Fibroblast of skin of right biceps (primary cell): ENCODE measurements at places on chromosomes 13 and 19.

- no peak for DNase-seq
Observed at GRCh38 chr13:25181597-25181996, 9.5 kb upstream of the AMER2 start.

DNA sequence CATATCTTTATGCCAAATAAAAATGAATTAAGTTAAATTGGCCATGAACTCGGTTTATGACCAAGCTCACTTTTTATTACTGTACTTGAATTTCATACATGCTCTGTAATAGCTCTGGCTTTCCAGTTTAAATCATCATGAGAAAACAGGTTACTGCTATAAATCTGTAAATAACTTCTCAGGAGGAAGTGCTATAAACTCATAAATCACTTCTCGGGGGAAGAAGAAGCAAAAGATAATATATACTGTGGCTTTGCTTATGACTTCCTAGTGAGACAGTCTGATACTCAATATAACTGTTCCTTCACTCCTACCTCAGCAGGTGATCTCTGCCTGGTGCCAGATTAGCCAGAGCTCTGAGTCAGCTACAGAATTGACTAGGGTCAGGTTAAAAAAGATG is 12.5 kb downstream of the SUPT20H start:
- no peak for DNase-seq

DNA sequence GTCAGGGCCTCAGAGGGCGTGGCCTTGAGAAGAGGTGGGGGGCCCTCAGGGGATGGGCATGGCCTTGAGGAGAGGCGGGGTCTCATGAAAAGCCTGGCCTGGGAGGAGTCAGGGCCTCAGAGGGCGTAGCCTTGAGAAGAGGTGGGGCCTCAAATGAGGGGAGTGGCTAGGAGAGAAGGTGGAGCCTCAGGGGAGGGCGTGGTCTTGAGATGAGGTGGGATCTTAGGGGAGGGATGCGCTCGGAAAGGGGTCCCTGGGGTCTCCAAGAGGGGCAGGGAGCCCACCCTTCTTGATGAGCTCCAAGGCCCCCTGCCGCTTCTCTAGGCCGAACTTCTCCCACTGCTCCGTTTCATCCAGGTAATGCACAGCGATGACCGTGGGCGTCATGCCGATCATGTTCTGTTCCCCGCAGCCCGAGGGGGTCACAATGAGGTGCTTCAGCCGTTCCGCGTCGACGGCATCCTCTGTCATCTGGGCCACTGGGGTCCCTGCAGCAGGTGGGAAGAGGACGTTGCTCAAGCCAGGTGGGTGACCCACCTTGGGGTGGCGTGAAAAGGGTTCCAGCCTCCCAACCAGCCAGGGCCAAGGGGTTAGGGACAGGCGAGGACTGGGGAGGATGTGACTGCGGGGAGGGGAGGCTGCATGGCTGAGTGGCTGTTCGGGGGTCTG is 24.3 kb upstream of the TNFSF14 start:
- no peak for DNase-seq

- DNase-seq = peak; percentile 30
Observed at GRCh38 chr19:17687857-17688784, at the start of gene UNC13A. TSS of gene UNC13A (minus strand) at chr19:17688354. CDS start at chr19:17688199, 155 bp downstream.

GRCh38 chr19:11223200-11223599 is 16.2 kb upstream of the ANGPTL8 start:
- DNase-seq = no peak

DNA sequence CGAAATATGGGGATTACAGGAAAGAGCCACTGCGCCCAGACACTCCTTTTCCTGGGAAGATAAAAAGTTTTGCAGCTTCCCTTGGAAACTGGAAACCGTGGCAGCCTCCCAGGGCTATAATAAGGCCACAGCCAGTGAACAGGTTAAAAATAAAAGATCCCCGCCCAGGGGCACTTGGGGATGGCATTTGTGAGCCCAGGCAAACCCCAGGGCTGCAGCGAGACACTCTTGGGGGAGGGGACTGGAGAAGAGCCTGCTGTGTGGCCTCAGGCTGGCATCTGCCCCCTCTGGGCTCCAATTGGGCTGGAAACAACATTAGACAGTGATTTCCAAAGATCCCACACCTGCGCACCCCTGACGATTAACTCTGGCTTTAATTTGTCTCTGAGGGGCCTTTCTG is 11.2 kb downstream of the FEM1A start:
- no peak for DNase-seq

DNA sequence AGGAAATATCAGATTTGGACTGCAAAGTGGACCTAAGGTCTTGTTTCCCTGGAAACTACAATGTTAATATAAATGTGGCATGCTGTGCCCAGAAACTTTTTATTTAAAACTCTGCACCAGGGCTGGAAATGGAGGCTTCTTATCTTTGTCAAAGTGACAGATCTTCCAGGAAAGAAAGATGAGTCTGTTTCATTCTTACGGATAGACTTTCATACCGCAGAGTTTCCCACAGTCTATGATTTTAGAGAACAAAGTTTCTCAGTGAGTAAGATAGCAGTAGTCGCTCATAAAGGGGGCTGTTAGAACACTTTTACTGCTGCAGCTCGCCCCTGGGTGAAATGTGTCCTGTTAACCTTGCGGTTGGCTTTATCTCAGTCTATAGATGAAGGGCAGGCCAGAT is 6.7 kb downstream of the CLEC11A start:
- no peak for DNase-seq

DNA sequence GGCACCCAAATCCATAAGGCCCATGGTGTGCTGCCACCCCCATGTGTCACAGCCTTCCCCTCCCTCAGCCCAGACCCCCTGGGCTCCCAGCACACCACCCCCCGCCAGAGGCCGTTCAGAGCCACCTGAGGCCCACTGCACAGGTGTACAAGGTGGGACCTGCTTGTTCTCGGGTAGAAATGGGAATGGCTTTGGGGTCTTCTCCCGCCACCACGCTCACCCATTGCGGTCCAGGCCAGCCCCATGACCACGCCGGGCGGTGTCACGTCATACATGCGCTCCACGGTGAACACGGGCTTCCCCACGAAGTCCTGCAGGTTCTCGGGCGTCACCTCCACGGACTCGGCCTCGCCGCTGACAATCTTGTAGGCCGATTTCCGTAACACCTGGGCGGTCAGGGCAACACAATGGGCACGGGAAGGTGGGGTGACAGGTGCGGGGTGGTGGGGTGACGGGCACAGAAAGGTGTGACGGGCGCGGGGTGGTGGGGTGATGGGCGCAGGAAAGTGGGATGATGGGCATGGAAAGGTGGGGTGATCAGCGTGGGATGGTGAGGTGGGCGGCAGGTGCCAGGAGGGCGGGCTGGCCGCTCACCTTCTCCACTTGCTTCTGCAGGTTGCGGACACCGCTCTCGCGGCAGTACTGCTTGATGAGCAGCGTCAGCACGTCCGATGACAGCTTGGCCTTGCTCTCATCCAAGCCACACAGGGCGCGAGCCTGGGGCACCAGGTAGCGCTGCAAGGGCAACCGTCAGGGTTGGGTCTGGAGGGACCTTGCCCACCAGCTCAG is 4.3 kb downstream of the RPL36 start:
- DNase-seq = no peak

DNA sequence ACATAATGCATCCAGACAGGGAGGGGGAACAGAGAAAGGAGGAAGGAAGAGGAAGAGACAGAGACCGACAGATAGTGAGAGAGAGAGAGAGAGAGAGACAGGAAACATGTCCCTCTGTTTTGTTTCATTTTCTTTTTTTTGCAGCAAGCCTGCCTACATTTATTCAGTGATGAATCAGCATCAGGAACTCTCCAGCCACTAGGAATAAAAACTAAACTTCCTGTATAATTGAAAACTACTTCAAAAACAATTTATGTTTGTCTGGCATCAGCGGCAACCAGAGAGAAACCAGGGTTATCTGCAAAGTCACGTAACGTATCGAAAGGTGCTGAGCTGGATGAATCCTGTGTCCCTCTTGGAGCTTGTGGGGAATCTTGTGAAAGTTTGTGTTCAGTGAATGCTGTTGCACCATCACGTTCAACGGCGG is 148.6 kb upstream of the SOX21 start:
- peak; percentile 20 for DNase-seq

- no peak for DNase-seq
Observed at GRCh38 chr19:54461613-54462012, 2.0 kb downstream of the LENG9 start.

DNA sequence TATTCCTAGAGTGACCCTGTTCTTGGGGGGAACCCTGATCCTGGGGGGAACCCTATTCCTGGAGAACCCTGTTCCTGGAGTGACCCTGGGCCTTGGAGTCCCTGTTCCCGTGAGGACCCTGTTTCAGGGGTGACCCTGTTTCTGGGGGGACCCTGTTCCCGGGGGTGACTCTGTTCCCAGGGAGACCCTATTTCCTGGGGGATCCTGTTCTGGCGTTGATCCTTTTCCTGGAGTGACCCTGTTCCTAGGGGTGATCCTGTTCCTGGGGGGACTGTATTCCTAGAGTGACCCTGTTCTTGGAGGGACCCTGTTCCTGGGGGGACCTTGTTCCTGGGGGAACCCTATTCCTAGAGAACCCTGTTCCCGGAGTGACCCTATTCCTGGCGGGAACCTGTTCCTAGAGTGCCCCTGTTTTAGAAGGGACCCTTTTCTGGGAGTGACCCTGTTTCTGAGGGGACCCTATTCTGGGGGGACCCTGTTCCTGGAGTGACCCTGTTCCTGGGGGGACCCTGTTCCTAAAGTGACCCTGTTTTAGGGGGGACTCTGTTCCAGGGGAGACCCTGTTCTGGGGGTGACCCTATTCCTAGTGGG is 15.0 kb downstream of the GNA15 start:
- no peak for DNase-seq

DNA sequence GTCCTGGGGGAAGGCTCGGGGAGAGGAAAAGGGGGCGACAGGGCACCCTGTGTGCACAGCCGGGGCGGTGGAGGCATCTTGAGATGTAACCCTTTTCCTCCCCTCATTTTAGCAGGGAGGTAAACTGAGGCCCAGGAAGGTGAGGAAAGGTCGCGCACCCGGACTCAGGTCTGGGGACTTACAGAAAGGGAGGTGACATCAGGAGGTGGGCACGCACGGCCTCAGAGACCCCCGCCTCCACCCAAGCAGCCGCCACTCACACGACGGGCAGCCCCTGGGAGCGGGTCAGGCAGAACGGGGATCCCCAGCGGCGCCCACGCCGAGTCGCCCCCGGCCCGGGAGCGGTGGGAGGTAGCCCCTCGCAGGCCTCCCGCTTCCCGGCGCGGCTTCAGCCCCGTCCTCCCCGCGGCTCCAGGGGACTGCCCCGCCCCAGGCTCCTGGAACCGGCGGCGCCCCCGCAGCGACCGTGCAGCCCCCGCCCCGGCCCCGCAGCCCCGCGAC is 477 bp downstream of the PIP5K1C start:
- DNase-seq = no peak

- no peak for DNase-seq
Observed at GRCh38 chr13:103772576-103772975, 706.4 kb upstream of the SLC10A2 start.

- no peak for DNase-seq
Observed at GRCh38 chr19:40571005-40571318, 5.7 kb upstream of the SHKBP1 start.

DNA sequence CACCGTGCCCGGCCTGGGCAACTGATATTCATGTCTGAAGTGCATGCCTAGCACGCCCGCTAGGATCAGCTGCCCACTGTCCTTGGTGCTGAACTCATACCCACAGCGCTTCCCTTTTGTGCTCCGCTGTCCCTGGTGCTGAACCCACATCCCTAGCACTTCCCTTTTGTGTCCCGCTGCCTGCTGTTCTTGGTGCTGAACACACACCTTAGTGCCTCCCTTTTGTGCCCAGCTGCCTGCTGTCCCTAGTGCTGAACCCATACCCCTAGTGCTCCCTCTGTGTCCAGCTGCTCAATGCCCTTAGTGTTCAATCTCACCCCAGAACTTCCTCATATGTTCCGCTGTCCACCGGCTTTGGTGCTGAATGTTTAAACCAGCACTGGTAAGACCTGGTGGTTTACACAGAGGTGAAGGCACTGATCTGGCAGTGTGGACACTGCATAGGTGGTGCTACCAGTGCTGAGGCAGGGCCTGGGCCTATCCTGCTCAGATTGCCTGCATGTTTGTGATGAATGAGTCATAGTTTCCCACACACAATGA is 26.3 kb upstream of the SIGLEC11 start:
- peak; percentile 91 for DNase-seq

DNA sequence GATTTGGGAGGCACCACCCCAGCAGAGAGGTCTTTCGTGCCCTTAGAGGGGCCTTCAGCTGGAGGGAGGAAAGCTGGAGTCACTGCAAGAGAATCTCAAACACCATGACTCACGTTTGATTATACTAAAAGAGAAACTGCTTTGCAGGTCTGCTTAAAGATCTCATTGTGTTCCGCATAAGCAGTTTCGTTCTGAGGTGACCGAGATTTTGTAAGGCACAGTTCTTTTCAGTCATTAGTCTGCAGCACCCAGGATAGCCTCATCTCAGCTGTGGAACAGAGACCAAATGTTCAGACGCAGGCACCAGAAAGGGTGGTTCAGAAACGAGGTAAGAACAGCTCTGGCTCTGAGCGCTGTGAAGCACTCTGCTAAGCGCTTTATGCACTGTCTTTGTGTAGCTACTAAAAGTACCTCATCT is 71.2 kb upstream of the GTF3A start:
- DNase-seq = peak; percentile 21

- DNase-seq = peak; percentile 87
Observed at GRCh38 chr13:49098198-49098597, 121.9 kb upstream of the MLNR start.

- no peak for DNase-seq
Observed at GRCh38 chr19:4362831-4363545, 19.6 kb downstream of the MPND start.

- DNase-seq = no peak
Observed at GRCh38 chr13:27192973-27193372, 21.4 kb upstream of the USP12 start.

DNA sequence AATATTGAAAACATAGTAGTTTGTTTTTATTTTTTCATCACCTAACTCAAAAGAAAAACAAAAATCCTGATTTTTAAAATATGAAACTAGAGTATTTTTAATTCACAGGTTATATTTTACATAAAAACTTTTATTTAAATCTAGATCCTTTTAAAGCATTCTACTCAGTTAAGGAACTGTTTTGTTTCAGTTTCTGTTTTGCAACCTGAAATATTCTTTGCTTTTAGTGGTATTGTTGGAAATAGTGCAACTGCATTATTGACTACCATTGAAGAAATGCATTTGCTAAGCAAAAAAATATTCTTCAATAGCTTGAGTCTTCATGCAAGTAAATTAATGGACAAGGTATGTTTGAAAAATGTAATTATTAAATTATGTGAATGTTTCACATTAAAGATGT is 43.8 kb downstream of the COG6 start:
- DNase-seq = no peak

- DNase-seq = no peak
Observed at GRCh38 chr13:45954836-45955800, 97.4 kb downstream of the ZC3H13 start.

GRCh38 chr19:52648336-52649016 is 10.3 kb upstream of the ZNF83 start:
- peak; percentile 49 for DNase-seq
